ENCODE measurements at places on chromosomes 4 and X.

DNA sequence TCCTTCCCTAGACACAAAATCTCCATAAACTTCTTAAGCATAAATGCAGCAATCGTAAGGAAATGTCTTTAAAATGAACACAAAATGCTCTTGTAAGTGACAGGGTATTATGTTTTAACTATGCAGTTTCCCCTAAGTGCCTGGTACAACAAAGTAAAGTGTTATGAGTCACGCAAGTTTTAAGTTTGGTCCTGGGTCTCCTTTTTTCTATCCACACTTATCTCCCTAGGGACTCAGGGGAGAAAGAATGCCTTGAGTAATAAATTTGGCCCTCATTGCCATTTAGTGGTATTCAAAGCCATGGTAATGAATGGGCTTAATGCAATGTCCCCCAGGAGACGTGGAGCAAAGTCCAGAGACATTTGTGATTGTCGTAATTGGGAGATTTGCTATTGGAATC lies 149.1 kb downstream of the MAGEB17 start:
- DNase-seq: no peak

- DNase-seq: no peak
These were observed 13.5 kb downstream of the MYOZ2 start for GRCh38 chr4:119149110-119149509.

GRCh38 chr4:6548201-6548881 lies 26.6 kb upstream of the MAN2B2 start:
- no peak for DNase-seq

GRCh38 chr4:146049802-146050201 lies 111.2 kb upstream of the ZNF827 start:
- no peak for DNase-seq

DNA sequence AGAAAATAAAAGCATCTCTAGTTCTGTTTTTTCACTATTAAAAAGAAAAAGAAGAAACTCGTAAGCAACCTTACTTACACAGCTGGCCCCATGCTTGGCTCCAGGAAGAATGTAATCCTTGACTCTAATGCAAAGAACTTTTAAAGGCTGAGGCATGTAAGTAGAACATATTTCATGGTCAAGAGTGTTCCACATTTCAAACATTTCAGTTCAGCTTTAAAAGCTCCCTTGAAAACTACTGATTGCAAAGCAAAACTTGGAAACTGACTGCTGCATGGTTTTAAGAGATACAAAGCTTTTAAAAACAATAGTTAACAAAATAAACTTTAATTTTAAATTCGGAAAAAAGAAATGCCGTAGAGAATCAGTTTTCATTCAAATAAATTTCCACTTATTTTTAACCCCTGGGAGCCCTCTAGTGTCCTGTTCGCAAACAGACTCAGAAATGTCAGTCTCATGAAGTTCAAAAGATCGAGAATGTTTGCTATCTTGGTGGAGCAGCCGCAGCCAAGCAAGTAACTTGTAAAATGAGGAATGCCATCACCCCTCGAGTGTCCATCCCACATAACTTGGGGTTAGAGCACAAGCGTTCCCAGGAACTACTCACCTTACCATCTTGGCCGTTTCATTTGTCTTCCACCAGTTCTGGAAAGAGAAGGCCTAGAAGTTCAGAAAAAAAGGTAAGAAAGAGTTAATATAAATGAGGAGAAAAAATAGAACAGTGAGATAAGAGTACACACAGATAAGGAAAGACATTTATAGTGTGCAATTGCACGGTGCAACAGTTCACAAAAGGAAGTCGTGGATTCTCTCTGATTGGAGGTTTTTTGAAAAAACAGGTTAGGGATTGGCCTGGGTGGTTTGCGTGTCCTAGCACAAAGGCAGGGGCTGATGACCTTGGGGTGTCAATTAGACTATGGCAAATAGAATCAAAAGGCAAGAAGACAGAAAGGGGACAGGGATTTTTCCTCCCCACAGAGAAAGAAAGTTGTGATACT lies at the start of gene GASK1B:
GASK1B (minus strand) TSS at position 765 of the 998 bp plus-strand sequence. CDS start 1,650 bp downstream, outside the sequence.
- DNase-seq: no peak

Data from stimulated activated CD8-positive, alpha-beta memory T cell treated with anti-CD3 and anti-CD28 coated beads, Interleukin-2, amount 100 ng/mL, for 1 hour (primary cell).